Hematopoietic multipotent progenitor cell treated with erythropoietin and hydrocortisone succinate and interleukin-3 and kit ligand, for 6 days (in vitro differentiated cells): ENCODE measurements at places on chromosomes 4 and X.
A peak's percentile ranks its signal among the peaks of the same experiment; 100 is the strongest.

- no peak for DNase-seq
These were observed 573.6 kb downstream of the ADGRL3 start for GRCh38 chr4:61773655-61774245.

- no peak for DNase-seq
These were observed 197.8 kb downstream of the AFF2 start for GRCh38 chrX:148698221-148698620.

DNA sequence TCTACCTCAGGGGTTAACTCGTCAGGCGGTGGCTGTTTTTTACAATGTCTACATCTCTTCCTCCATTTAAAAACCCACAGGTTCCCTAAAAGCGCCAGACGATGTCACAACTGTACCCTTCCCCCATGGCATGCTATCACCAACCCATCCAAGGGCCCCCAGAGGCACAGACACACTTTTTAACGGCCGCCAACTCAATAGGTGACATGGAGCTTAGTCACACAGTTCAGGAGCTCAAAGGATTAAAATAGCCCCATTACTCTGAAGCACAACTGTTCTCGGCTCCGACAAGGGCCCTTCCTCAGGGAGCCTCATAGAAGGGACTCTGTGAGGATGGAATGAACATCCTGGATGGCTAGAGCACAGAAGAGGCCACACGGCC, 12.4 kb downstream of the SH3KBP1 start:
- peak; percentile 73 for DNase-seq

- DNase-seq: peak; percentile 23
These were observed 1.9 kb downstream of the HUWE1 start for GRCh38 chrX:53684415-53685192.

DNA sequence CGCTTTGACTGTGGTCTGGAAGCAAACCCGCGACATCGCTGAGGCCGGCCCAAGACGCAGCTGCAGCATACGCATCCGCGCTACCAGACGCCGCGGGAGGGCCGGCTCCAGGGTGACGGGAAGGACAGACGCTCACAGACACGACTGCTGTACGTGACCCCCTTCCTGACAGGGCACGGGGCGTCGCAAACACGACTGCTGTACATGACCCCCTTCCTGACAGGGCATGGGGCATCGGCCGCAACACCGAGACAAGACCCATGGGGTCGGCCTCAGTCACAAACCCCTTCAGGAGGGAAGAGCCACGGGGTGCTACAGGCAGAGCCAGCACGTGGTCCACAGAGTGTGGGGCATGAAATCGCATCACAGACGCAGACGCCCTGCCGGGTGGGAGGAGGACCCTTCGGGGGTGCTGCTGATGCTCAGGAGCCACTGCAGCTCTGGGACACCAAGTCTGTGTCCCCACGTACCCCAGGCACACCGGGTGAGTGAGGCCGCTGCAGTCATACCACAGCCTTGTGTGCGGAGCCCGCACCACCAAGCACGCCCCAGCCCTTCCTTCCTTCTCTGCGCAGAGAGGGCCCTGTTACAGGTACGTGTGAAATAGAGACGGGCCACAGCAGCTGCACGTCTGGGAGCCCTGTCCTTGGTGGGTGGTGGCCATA, 38.7 kb upstream of the CPLX1 start:
- DNase-seq: no peak

DNA sequence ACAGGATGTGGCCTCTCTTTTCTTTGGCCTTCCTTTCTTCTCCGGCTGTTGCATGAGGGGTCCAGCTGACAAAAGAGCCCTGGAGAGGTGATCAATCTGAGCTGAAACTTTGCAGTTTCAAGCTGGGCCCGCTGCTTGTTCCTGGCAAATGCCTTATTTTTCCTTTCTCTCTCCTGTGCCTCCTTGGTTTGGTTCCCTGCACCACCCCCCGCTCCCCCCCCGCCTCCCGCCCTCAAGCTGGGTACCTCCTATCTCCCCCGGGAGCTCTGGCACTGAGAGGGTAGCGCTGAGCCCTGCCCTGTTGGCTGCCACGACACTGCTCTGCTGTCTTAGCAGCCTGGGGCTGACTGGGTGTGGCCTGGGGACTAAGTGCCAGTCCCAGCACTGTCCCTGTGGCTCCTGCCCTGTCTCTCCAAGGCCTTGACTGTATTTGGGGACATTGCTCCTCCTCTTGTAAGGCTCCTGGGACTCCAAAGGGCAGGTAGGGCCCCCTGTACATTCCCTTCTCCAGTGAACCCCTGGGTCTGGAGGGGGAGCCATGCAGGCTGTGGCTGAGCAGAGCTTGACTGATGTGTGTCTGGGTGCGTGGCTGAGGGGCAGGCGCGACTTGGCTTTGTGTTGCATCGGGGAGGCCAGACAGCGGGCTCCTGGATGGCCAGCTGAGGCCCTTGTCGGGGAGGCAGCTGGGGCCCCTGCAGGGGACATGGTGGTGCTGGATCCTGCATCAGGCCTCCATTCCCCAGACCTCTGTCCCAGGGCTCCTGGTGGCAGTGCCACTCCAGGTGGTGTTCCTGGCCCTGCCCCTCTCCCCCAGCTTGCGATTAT, 1.1 kb downstream of the PLXNA3 start:
- peak; percentile 75 for DNase-seq

DNA sequence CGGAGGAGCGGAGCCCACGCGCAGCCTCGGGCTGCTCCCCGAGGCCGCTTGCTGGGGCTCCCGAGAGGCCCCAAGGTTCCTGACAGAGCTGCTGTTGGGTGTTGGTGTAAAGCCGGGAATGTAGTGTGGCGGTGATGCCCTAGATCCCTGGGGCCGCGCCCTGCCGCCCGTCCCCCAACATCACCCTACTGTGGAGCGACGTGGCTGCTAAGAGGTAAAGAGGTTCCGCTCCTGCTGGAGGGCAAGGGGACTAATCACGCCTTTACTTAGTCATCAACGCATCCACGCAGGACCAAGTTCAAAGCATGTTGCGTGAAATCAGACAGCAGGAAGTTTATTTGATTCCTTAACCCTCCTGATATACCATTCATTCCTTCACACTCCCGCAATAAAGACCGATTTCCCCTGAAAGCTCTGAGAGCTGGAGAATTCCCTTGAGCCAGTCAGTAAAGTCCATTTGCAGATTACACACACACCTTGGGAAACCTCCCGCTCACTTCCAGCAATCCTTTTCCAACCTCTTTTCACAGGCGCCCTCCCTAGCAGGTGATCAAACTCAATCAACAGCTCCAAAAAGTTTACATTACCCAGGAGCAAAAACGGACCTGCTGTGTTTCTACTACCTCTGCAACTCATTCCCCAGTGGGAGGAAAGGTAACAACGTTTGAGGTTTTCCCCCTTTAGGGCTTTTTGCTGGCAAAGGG, 579 bp upstream of the GABRA2 start:
- no peak for DNase-seq

DNA sequence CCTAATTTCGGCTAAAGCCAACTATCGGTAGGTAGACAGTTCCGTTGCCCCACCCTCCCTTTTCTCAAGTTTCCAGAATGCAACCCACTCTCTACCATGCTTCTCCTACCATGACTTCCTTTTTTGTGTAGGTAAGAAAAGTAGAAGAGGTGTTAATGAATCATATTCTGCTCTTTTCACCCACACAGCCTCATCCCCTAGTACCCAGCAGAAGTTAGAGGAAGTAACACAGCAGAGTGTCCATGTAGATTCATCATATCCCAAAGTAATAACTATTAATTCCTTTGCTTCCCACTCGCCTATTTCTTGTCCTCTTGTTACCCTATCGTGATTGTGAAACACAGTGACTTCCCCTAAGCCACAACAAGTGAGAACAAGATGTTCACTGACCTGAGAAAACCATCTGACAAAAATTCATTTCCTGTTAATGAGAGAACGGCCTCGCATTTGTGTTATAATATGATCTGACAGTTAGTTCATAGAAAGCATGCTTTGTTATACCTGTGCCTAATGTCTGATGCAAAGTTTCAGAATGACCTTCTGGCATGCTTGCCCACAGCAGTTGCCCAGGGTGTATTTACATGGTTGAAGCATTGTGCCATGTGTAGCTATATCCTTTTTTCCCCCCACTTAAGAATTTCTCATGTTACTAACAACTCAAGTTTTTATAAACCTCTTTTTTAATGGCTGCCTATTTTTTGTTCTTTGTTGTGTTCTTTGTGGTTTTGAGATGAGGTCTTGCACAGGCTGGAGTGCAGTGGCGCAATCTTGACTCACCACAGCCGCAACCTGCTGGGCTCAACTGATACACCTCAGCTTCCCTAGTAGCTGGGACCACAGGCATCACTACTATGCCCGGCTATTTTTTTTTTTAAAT, 185.6 kb downstream of the RAP1GDS1 start:
- DNase-seq: peak; percentile 86

DNA sequence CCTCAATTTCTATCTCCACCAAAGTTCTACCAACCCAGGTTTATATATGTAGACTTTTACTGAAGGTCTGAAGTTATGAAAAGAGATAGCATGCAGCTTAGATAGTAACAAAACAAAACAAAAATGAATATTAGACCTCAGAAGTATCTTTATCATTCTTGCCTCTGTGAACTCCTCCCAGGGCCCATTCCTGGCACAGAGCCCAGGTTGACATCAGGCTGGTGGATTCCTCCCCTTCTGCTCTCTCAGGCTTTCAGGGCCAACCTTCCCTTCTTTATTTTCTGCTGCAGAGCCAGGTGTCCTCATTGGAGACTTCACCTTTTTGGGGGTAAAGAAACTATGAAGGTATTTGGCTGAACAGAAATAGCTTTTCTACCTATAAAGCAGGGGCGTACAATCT, 112.8 kb upstream of the PITX2 start:
- peak; percentile 12 for DNase-seq

DNA sequence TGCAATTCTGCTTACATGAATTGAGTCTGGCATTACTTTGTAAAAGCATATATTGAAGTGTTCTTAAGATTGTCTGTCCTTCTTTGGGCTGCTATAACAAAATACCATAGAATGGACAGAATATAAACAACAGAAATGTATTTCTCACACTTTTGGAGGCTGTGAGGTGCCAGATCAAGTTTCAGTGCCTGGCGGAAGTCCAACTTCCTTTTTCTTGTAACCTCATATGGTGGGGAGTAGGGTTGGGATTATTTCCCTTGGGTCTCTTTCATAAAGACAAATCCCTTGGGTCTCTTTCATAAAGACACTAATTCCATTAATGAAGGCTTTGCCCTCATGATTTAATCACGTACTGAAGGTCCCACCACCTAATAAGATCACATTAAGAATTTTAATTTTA, 199.3 kb upstream of the GRID2 start:
- peak; percentile 3 for DNase-seq

- DNase-seq: no peak
These were observed 340.8 kb downstream of the PAPSS1 start for GRCh38 chr4:107379054-107379869.

DNA sequence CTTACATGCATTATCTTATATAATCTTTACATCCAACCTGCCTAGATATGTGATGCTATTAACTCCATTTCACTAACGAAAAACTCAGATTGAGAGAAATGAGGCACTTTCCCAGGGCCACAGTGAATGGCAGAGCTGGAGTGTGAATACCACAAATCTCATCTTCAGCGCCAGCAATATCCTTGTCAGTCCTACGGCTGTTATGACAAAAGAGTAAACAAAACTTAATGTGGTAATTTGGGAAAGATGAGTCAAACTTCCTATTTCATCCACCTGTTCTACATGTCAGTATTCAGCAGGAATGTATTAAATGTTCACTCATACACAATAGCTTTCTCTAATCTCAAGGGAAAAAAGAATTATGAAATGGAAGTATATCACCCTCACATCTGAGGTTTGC, 56.9 kb downstream of the FAT1 start:
- no peak for DNase-seq

DNA sequence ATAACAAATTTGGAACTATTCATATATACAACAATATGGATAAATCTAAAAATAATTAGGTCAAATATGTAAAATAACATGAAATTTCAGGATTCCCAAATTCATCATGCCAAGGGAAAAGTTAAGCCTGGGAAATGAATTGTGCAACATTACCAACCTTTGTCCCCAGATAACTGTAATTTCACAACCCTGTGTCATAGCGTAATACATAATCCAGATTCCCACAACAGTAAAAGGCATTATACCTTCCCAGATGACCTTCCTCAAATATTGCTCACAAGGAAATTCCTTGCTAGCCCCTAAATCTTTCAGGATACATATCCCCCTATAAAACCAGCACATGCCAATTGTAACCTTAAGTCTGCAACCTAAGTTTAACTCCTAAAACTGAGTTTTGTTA, 32.9 kb upstream of the RAB40A start:
- DNase-seq: no peak

DNA sequence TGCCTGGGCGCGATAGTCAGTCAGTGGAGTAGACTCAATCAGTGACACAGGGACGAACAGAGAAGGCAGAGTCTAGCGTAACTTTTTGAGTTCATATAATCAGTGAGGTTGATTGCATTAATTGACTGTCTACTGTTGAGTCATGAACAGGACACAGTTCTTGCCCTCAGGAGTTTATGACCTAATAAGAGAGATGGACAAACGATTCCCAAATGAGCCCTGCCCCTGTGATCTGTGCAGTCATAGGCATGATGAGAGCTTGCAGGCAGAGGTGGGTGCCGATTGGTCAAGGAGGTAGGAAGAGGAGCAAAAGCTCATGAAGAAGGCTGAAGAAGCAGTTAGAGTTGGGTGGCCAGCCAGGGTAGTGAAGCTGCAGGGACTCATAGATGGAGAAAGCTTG, 57.1 kb downstream of the ADD1 start:
- no peak for DNase-seq

GRCh38 chr4:133598779-133599178, 449.7 kb downstream of the PCDH10 start:
- no peak for DNase-seq

DNA sequence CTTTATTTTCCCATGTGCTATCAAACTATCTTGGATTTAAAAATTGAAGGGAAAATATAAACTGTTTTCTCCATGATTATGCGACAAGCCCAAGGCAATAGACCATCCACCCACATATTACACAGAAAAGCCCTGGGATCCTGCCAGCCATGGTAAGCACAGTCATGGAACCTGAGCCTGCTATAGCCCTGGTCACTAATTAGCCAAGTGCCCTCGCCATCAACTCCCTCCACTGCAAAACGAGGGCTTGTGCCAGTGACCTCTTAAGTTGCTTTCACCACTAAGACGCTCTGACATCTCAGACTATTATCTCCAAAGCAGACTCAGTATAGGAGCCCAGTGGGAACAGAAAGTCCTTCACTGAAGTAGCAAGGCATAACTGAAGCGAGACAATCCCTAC, 69.2 kb downstream of the NLGN4X start:
- DNase-seq: no peak

- no peak for DNase-seq
These were observed 61.9 kb upstream of the ENPP6 start for GRCh38 chr4:184279496-184280061.

- peak; percentile 87 for DNase-seq
These were observed 62.9 kb downstream of the ANAPC4 start for GRCh38 chr4:25439918-25440477.

- no peak for DNase-seq
These were observed 21.9 kb downstream of the MSN start for GRCh38 chrX:65689377-65689776.
